ENCODE measurements at places on chromosomes 2 and 18.

DNA sequence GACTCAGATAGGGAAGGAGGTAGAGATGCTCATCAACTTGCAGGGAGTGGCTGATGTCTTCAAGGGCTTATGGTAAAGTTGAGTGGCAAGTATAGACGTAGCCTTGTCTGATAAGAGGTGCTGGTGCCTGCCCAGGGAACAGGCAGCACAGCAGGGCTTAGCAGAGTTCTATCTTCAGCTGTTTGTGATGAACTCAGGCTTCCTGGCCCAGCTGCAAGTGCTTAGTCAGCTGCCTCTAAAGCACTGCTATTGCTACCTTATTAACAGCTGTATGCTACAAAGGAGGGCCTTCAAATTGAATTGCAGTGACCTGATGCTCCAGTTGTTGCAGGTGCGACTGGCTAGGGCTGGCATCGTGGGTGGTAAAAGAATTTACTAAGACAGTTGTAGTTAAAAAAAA, 82.1 kb downstream of the TSN start:
- no peaks in the 10 kb centered on the region for H3K36me3 ChIP-seq
- no peak for DNase-seq
- no peak overlapping the region for H3K4me3 ChIP-seq
- H3K4me1 ChIP-seq, result no peaks in the 10 kb centered on the region

DNA sequence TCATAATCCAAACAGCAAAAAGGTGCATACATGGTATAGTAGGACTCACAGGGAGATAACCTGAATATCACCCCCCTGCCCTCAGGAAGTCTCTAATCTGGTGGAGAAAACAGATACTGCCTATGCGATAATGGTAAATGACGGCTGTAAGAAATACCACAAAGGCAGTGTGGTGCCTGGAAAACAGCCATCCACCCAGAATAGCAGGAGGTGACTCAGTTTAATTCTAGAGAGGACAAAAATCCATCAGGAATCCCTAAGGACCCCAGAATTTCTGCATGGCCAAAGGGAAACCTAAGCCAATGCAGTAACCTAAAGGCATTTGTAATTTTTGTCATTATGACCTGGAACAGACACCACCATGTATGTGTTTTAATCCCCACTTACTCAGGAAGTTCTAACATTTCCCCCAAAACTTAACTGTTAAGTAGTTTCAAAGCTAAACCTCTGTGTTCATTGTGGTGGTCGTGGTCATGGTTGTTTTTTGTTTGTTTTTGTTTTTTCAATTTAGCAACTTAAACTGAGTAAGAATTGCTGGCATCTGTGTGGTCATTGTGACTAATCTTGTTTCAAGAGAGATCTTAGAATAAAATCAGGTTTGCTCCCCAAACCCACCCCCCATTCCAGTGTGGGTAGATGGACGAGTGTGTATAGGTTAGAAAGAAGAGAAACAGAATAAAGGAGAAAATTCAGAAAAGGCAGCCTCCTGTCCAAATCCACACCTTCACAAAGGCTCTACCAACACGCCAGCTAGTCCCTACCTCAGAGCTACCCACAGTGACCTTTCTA, 121.5 kb upstream of the CDCA7 start:
- DNase-seq, result no peak
- H3K27ac ChIP-seq, result no peak overlapping the region
- no peaks in the 10 kb centered on the region for H3K27me3 ChIP-seq

GRCh38 chr2:119659601-119660342, 19.2 kb upstream of the TMEM177 start:
- H3K4me1 ChIP-seq, result no peaks in the 10 kb centered on the region
- no peaks in the 10 kb centered on the region for H3K36me3 ChIP-seq
- no peak overlapping the region for H3K27ac ChIP-seq
- H3K4me3 ChIP-seq, result no peak overlapping the region
- no peak for DNase-seq

DNA sequence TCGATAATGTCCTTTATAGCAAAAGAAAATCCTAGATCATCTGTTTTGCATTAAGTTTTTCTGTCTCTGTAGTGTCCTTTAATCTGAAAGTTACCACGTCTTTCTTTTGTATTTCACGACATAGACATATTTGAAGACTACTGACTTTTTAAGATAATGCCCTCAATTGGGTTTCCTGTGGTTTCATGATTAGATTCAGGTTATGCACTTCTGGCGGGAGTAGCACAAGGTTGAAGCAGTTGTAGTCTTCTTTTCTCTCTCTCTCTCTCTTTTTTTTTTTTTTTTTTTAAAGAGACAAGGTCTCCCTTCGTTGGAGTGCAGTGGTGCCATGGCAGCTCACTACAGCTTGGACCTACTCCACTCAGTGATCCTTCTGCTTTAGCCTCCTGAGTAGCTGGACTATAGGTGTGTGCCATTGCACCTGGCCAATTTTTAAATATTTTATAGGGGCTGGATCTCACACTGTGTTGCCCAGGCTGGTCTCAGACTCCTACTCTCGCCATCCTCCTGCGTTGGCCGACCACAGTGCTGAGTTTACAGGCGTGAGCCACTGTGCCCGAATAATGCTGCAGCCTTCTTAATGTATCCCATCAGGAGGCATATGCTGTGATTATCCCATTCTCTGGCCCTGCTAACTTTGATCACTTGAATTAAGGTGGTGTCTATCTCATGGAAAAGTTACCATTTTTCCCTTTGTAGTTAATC, 3.9 kb downstream of the INPP4A start:
- peaks cover 12% of the 10 kb centered on the region for H3K4me1 ChIP-seq
- no peaks in the 10 kb centered on the region for H3K27me3 ChIP-seq
- H3K4me3 ChIP-seq, result no peak overlapping the region
- DNase-seq, result no peak
- H3K27ac ChIP-seq, result no peak overlapping the region

DNA sequence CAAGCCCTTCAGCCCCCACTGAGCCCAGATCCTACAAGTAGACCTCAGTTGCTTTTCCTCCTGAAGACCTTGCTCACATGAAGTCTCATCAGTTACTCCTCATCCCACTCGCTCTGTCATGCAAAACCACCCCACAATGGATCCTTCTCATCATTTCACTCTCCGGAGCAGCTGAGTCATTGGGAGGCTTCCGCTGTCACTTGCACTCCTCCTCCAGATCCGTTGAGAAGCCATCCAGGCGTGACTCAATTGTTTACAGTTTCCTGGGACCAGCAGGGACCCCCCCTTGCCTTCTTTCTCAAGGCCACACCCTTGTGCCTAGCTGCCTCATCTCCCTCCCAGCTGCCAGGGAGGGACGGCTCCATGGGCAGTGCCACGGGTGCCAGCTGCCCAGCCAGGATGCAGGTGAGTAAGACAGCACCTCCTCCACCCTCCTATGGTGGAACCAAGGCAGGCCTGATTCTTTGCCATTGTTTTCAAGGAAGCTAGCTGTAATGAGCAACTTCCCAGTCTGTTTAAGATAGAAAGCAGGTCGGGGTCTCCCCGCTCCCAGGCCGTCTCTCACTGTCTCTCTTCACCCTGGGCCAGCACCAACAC, 16.3 kb downstream of the GPR55 start:
- no peaks in the 10 kb centered on the region for H3K27me3 ChIP-seq
- no peak for DNase-seq

GRCh38 chr18:49668574-49669275, 106.9 kb downstream of the LIPG start:
- H3K36me3 ChIP-seq, result no peaks in the 10 kb centered on the region
- H3K4me1 ChIP-seq, result no peaks in the 10 kb centered on the region
- H3K27ac ChIP-seq, result no peak overlapping the region
- DNase-seq, result no peak
- H3K4me3 ChIP-seq, result no peak overlapping the region
- H3K27me3 ChIP-seq, result no peaks in the 10 kb centered on the region

DNA sequence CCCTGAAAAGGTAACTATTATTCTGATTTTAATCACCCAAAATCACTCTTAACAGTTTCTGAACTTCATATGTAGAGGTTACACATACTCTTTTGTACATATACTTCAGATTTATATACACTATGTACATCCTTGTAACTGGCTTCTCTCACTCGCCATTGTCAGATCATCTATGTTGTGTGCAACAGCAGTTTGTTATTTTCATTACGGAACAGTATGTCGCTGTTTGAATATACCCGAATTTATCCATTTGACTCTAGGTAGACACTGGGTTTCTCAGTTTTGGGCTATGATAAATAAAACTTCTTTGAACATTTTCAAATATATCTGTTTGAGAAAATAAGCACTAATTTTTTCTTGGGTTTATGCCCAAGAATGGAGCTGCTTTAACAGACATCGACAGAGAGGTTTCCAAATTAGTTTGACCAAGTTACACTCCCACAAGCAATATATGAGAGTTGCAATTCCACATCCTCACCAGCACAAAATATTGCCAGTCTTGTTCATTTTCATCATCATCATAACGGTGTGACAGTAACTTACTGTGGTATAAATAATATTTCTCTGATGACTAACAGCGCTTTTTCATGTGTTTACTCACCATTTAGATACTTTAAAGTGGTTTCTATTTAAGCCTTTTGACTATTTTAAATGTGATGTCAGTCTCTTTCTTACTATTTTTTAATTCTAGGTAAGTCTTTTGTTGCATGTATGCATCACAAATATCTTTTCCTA, 80.9 kb downstream of the SMC6 start:
- DNase-seq, result no peak
- H3K27ac ChIP-seq, result no peak overlapping the region
- H3K27me3 ChIP-seq, result no peaks in the 10 kb centered on the region
- H3K4me1 ChIP-seq, result no peaks in the 10 kb centered on the region
- H3K36me3 ChIP-seq, result peaks cover 11% of the 10 kb centered on the region

- H3K27ac ChIP-seq, result no peak overlapping the region
- no peaks in the 10 kb centered on the region for H3K36me3 ChIP-seq
- H3K4me1 ChIP-seq, result no peaks in the 10 kb centered on the region
- H3K4me3 ChIP-seq, result no peak overlapping the region
Measured at GRCh38 chr18:5759194-5759593, 136.1 kb downstream of the TMEM200C start.

GRCh38 chr2:20194097-20195015, 30.6 kb downstream of the SDC1 start:
- no peak overlapping the region for H3K4me3 ChIP-seq
- H3K27ac ChIP-seq, result no peak overlapping the region
- no peak for DNase-seq
- H3K27me3 ChIP-seq, result no peaks in the 10 kb centered on the region
- no peaks in the 10 kb centered on the region for H3K36me3 ChIP-seq
- H3K4me1 ChIP-seq, result no peaks in the 10 kb centered on the region

DNA sequence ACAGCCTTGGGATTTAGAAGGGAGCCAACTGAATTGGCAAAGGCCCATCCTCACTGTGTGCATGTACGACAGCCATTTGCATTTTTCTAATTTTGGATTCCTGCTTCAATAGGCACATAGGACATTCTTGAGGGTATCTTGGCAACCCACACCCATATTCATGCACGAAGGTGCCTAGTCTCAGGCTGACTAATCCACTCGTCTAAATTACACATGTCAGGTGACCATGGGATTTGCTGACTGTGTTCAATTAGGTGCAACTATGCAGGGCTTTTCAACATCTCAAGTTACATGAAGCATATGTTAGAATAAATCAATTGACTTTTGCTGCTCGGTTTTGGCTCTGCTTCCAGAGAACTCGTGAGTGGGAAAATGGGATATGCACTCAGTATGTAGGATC, 249.7 kb downstream of the SP3 start:
- H3K4me3 ChIP-seq, result no peak overlapping the region
- no peak overlapping the region for H3K27ac ChIP-seq
- H3K36me3 ChIP-seq, result no peaks in the 10 kb centered on the region
- no peaks in the 10 kb centered on the region for H3K4me1 ChIP-seq

- H3K4me1 ChIP-seq, result peaks cover 18% of the 10 kb centered on the region
- H3K4me3 ChIP-seq, result peak overlapping the region; percentile 64
- H3K36me3 ChIP-seq, result no peaks in the 10 kb centered on the region
- no peaks in the 10 kb centered on the region for H3K27me3 ChIP-seq
- no peak for DNase-seq
- peak overlapping the region; percentile 87 for H3K27ac ChIP-seq
Measured at GRCh38 chr2:236643480-236643879, 73.9 kb downstream of the ACKR3 start.

- no peak overlapping the region for H3K27ac ChIP-seq
- no peaks in the 10 kb centered on the region for H3K36me3 ChIP-seq
- H3K27me3 ChIP-seq, result no peaks in the 10 kb centered on the region
- H3K4me1 ChIP-seq, result no peaks in the 10 kb centered on the region
Measured at GRCh38 chr2:49403637-49404036, 249.3 kb upstream of the FSHR start.

- no peaks in the 10 kb centered on the region for H3K36me3 ChIP-seq
- H3K4me1 ChIP-seq, result no peaks in the 10 kb centered on the region
- no peak overlapping the region for H3K27ac ChIP-seq
Measured at GRCh38 chr2:84741182-84741822, 139.6 kb downstream of the TRABD2A start.

DNA sequence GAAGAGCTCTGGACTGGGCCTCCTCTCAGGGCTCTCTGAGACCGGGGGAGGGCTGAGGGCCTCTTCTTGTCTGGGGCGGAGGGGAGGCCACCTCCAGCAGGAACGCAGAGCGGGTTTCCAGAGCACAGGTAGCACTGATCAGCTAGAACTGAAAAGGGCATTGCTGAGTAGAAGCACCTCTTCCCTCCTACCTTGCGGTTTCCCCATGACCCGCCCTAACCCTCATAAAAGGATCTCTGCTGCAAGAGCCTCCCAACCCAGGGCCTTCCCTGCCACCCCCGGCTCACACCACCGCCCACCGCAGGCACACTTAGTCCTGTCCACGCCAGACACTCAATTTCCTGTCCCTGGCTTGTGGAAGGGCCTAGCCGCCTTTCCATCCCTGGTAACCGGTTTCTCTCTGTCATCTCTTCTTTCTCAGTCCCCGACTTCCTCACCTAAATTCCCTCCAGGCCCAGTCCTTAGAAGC, 966 bp downstream of the ADCY3 start:
- no peaks in the 10 kb centered on the region for H3K27me3 ChIP-seq
- peak overlapping the region; percentile 26 for H3K27ac ChIP-seq
- no peaks in the 10 kb centered on the region for H3K36me3 ChIP-seq
- H3K4me1 ChIP-seq, result peaks cover 44% of the 10 kb centered on the region
- no peak for DNase-seq

GRCh38 chr18:58934356-58934755, 69.7 kb downstream of the ZNF532 start:
- no peak for DNase-seq
- no peak overlapping the region for H3K4me3 ChIP-seq
- peaks cover 71% of the 10 kb centered on the region for H3K4me1 ChIP-seq

DNA sequence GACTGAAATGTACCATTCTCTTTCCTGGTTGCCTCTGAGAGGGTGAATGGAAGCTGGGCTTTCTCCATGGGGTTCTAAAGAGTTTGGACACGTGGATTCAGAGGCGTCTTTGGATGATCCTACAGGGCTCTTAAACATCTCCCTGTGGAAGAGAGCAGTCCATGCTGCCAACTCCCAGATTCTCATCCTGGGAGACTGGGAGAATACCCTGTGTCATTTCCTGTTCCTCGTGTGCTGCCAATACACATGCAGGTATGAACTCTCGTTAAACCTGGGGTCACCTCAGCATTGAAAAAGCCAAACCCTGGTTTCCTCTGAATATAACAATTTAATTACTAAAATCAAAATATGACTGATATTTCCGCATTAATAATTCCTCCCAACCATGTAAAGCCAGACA, 73.3 kb upstream of the NT5C1B start:
- no peaks in the 10 kb centered on the region for H3K4me1 ChIP-seq
- no peaks in the 10 kb centered on the region for H3K27me3 ChIP-seq
- H3K36me3 ChIP-seq, result no peaks in the 10 kb centered on the region
- no peak for DNase-seq
- no peak overlapping the region for H3K4me3 ChIP-seq

- H3K4me1 ChIP-seq, result no peaks in the 10 kb centered on the region
- H3K4me3 ChIP-seq, result no peak overlapping the region
- H3K27ac ChIP-seq, result no peak overlapping the region
- H3K36me3 ChIP-seq, result no peaks in the 10 kb centered on the region
Measured at GRCh38 chr18:6412933-6413472, 1.7 kb downstream of the L3MBTL4 start.

GRCh38 chr2:18856765-18857164, 267.4 kb upstream of the NT5C1B start:
- no peaks in the 10 kb centered on the region for H3K27me3 ChIP-seq
- H3K27ac ChIP-seq, result no peak overlapping the region
- no peak overlapping the region for H3K4me3 ChIP-seq
- no peaks in the 10 kb centered on the region for H3K36me3 ChIP-seq
- no peaks in the 10 kb centered on the region for H3K4me1 ChIP-seq
- no peak for DNase-seq

All from thoracic aorta (tissue), 2 donors.